NT2/D1 (cell line): ENCODE measurements at places on chromosomes 4 and X.

GRCh38 chr4:32290102-32290501 is 1569.9 kb downstream of the PCDH7 start:
- no peak for DNase-seq

- no peak for DNase-seq
These were observed 10.4 kb upstream of the DGAT2L6 start for GRCh38 chrX:70166601-70167590.

- DNase-seq, result no peak
These were observed 517.5 kb upstream of the GRIA3 start for GRCh38 chrX:122666601-122667000.

DNA sequence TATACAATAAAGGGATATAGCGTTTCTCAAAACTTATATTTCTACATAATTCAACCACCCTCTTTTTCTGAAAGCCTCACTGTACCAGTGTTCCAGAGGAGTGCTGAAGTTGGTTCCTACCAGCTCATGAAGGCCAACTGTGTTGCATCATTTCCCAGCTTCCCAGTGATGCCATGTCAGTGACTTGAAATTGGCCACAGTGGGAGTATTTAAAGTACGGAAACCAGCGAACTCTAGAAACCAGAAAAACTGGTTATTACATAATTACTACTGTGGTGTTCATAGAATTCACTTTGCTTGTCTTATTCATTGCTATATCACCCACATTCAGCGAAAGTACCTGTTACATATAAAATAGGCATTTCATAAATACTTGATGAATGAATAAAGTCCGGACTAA is 135.4 kb downstream of the GC start:
- DNase-seq, result no peak

- DNase-seq, result no peak
These were observed 15.3 kb downstream of the CPZ start for GRCh38 chr4:8607603-8608481.

GRCh38 chr4:123325241-123325681 is 71.3 kb upstream of the SPRY1 start:
- DNase-seq, result no peak

GRCh38 chrX:109856974-109857373 is 123.9 kb upstream of the ACSL4 start:
- no peak for DNase-seq

- no peak for DNase-seq
These were observed 63.1 kb downstream of the RTL9 start for GRCh38 chrX:110421500-110422455.

DNA sequence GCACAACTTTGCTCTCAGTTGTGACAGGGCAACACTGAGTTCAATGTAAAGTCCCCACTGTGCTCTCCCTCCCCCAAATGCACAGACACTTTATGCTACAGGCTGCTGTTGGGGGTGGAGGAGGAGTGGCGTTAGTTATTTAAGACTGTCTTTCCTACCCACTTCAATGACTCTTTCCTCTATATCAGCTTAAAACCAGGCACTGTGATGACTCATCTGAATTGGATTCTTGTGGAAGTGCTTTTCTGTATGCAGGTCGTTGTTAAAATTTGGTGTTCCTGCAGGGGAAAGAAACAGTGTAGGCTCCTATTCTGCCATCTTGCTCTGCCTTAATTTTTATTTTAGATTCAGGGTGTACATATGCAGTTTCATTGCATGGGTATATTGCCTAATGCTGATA is 1157.2 kb upstream of the ADGRL3 start:
- DNase-seq, result no peak
